Suppressor macrophage treated with lipopolysaccharide for 4 hours (primary cell): ENCODE measurements at places on chromosomes 3 and 15.
A peak's percentile ranks its signal among the peaks of the same experiment; 100 is the strongest.

DNA sequence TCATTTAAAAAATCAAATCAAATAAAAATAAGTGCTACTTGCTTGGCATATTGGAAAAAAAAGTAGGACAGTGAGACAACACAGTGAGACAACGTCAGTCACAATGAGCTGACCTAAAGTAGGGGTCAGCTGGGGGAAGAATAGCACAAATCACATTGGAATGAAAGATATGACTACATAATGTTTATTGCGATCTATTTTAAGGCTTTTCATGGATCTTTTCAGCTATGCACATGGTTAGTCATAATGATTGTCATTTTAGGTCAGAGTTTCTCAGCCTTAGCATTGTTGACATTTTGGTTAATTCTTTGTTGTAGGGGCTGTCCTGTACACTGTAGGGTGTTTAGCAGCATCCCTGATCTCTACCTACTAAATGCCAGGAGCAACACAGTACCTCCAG, 44.5 kb downstream of the CMSS1 start:
- no peak for DNase-seq

DNA sequence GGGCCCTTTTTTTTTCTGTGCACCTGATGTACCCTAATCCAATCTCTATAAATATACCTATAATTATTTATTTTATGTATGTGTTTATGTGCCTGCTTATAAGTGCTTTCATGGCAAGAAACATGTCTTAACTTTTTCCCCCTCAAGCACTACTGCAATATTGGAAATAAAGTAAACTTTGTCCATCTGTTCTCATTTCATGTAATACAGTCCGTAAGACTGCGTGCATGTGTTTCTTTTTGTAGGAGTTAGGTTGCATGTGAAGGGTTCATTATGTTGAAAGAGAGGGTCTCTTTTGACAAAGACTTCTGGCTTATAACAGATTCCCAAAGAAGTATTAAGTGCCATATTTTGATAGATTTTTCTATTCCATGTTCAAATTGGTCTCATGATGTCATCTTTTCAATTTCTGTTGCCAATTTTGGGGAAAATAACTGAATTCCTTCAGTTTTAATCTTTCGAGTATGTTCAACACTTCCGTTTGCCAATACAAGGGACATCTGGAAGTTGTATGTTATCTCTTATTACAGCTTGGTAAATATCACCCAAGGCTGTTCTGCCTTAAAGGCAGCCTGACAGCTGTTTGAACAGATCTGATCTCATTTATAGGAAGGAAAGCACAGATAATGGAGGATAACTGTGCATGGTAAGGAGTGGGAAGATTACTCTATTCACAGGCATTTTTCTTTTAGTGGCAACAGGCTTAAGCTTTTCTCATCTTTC, 273.1 kb upstream of the SGO1 start:
- DNase-seq = no peak

- DNase-seq = no peak
Measured at GRCh38 chr3:140316466-140316865, 361.4 kb upstream of the TRIM42 start.

GRCh38 chr3:40292637-40293349, 16.7 kb upstream of the EIF1B start:
- DNase-seq = peak; percentile 60

GRCh38 chr3:102078854-102079808, 229.8 kb downstream of the NFKBIZ start:
- DNase-seq = no peak

GRCh38 chr3:82259994-82260393, 498.5 kb upstream of the GBE1 start:
- DNase-seq = peak; percentile 3

- DNase-seq = no peak
Measured at GRCh38 chr15:47812470-47812999, 95.2 kb downstream of the SEMA6D start.

- peak; percentile 8 for DNase-seq
Measured at GRCh38 chr15:80730926-80731325, 35.8 kb downstream of the ABHD17C start.

DNA sequence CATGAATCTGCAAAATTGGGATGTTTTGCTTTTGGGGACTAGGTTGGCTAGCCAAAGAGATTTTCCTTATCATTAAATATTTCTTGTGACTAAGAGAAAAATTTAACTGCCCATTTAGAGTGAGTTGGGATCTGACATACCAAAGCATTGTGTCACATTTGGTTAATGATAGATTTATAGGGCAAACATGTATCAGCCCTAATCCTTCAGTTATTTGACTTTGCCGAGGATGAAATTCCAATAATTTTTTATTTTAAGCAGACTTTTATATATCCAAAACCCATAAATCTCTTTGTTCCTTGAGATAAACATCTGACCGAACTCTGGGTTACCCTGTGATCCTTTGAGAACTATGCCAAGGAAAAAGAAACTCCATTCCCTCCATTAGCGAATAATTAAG, 218.9 kb downstream of the CDIN1 start:
- no peak for DNase-seq

GRCh38 chr3:52471371-52472238, 16.2 kb downstream of the NISCH start:
- peak; percentile 84 for DNase-seq

DNA sequence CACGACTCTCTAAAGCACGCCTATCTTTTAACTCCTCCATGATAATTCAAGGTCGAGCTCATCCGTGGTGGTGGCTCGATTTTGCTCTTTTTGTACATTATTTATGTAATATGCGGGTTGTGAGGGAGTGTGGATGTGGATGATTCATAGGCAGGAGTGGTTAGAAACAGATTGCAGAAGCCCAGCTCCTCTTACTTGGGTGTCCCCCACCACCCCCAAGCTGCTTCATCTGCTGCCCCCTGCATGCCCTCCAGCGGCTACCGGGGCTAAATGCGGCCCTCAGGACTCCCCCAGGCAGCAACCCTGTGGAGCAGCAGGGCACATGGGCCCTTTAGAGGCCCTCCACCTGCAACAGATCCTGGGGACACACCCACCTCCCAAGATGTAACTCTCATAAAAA, 111.5 kb upstream of the SELENOK start:
- no peak for DNase-seq

- peak; percentile 39 for DNase-seq
Measured at GRCh38 chr3:64530434-64531049, 157.3 kb downstream of the ADAMTS9 start.

- DNase-seq = no peak
Measured at GRCh38 chr3:173467501-173467900, 70.0 kb downstream of the NLGN1 start.

GRCh38 chr15:88276821-88277410, 20.4 kb upstream of the NTRK3 start:
- no peak for DNase-seq

GRCh38 chr3:101611023-101611422, 37.0 kb downstream of the PCNP start:
- DNase-seq = no peak

GRCh38 chr3:45608885-45609284, 14.3 kb downstream of the LIMD1 start:
- DNase-seq = peak; percentile 85

GRCh38 chr3:12507591-12508281, 23.5 kb downstream of the TSEN2 start:
- DNase-seq = no peak

DNA sequence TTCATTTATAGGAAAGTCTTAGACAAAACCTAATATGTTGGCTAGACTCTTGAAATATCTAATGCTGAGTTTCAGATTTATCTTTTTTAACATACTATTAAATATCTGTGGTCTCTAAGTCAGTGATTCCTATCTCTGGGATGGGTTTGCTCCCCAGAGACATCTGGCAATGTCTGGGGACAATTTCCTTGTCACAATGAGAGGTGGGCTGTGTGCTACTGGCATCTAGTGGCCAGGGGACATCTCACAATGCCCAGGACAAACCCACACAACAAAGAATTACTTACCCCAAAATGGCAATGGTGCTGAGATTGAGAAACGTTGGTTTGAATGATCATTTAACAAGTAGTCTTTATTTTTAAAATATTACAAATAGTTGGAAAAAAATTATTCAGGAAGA, 602.1 kb downstream of the MAGI1 start:
- peak; percentile 1 for DNase-seq

- DNase-seq = peak; percentile 66
Measured at GRCh38 chr3:9399746-9400145, 2.3 kb downstream of the SETD5 start.

- DNase-seq = peak; percentile 76
Measured at GRCh38 chr3:195197765-195198425, 73.1 kb downstream of the XXYLT1 start.

DNA sequence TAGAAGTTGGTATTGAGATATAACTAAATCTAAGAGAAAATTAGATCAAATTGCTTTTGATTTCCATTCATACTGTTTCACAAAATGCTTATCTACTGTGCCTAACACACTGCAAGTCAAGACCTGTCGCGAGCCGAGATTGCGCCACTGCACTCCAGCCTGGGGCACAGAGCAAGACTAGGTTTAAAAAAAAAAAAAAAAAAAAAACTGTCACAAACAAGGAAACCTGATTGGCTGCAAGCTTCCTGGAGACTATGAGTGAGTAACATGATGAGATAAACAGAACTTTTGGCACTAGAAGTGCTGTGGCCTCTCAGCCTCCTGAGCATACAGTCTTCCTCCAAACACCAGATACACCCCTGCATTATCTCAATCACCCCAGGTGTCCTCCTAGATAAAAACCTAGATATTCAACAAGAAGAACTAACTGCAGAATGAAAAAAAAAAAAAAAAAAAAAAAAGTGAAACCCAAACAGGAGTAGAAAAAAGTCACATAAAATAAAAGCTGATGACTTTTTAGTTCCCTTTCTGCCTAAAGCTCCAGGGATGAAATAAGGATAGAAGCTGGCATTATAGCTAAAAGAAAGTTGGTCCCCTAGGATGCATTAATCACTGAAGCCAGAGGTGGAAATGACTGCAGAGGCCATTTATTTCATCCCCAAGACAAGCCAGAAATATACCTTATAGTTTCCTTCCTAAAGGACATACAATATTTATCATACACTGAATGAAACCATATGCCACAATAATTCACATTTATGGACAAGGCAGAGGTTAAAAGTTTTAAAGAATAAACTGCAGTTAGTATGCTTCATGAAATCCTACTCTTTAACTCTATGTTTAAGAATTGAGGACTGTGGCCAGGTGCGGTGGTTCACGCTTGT, 82.4 kb downstream of the P3H2 start:
- no peak for DNase-seq

- no peak for DNase-seq
Measured at GRCh38 chr3:115186351-115187148, 39.5 kb upstream of the ZBTB20 start.

DNA sequence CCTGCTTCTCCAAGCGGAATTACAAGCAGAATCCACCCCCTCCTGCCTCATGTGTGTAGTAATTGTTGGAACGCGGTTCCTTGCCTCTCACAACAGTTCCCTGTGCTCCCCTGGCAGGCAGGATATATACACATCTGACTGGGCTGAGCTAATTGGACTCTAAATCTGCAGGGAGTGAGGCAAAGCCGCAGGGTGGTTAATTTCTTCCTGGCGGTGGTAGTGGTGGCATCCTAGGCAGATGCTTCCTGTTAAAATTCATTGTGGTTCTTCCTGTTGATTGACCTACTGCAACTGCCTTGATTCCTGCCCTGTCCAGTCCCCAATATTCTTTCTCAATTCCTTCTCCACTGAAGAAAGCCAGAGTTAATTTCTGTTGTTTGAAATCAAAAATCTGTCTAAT, 202.9 kb upstream of the PROK2 start:
- peak; percentile 42 for DNase-seq

- DNase-seq = no peak
Measured at GRCh38 chr3:31247850-31248562, 284.7 kb upstream of the STT3B start.

DNA sequence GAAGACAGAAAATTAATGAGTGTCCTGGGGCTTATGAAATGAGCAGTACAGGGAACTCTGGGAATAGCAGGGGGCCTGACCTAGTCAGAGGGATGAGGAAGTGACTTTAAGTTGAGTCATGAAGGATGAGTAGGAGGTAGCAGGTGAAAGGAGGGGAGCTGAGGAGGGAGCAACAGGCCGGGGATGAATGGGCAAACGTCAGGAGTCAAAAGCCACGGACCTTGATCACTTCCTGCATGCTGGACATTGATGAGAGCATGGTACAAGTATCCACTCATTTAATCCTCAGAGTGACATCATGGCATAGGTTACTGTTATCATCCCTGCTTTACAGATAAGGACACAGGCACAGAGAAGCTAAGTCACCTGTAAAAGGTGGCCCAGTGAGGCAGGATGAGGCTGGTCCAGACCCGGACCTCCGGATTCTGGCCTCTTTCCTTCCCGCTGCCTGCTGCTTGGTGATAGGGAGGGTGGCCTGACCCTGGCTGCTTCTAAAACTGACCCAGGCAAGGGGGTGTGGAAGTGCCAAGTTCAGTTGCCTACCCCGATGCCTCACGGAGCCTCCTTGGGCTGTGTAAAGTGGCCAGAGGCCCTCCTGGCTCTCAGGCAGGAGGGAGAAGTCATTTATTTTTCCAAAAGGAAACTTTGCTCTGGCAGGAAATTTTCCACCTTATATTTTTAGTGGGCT, 7.6 kb downstream of the CORO2B start:
- peak; percentile 35 for DNase-seq

- no peak for DNase-seq
Measured at GRCh38 chr3:177658354-177658753, 461.1 kb upstream of the TBL1XR1 start.

DNA sequence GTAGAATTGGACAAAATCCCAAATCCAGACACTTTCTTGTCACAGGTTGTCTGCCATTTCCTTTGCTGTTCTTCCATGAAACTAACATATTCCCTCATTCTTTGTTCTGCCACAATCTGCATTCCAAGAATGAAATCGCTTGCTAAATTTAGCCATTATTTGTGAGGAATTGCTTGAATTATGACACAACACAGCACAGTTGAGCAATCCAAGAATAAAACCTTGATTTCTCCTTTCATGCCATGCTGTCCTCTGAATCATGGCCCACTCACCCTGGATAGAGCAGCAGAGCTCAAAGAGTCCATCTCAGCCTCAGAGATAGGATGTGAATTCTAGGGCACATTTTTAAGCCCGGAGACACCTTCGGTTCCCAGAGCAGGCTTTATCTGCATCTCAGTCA, 35.2 kb upstream of the GREM1 start:
- DNase-seq = peak; percentile 83

- no peak for DNase-seq
Measured at GRCh38 chr3:58537412-58538301, 667 bp upstream of the ACOX2 start.

GRCh38 chr3:119871571-119871970, 89.7 kb downstream of the NR1I2 start:
- no peak for DNase-seq

DNA sequence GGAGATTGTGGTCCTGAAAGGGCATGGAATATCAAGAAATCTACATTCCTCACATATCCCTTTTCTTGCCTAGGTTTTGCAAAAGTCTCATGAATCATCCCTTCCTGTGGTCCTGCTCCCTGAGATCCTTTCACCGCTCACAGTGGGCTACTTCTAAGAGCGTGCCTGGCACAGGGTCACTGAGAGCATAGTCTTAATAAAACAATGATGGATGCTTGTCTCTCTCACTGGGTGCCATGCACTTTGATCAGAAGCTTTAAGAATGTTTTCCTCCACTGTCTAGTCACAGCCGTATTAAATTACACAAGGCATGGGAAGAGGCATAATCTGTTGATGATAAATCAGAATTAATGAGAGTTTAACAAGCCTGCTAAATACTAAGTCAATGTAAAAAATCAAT, 269.7 kb upstream of the ATP10A start:
- DNase-seq = no peak

- DNase-seq = peak; percentile 74
Measured at GRCh38 chr15:31326875-31327668, 437 bp downstream of the KLF13 start.

GRCh38 chr3:72298201-72299152, 513.5 kb upstream of the PROK2 start:
- DNase-seq = no peak

GRCh38 chr3:122642935-122643334, 37.7 kb upstream of the PARP14 start:
- no peak for DNase-seq
